Hepatic stellate cell (primary cell): ENCODE measurements at places on chromosomes 16 and 17.

- no peak for DNase-seq
These were observed 8.7 kb downstream of the CYBC1 start for GRCh38 chr17:82441691-82442487.

- DNase-seq, result no peak
These were observed 97.9 kb upstream of the ZNF750 start for GRCh38 chr17:82937411-82938371.

DNA sequence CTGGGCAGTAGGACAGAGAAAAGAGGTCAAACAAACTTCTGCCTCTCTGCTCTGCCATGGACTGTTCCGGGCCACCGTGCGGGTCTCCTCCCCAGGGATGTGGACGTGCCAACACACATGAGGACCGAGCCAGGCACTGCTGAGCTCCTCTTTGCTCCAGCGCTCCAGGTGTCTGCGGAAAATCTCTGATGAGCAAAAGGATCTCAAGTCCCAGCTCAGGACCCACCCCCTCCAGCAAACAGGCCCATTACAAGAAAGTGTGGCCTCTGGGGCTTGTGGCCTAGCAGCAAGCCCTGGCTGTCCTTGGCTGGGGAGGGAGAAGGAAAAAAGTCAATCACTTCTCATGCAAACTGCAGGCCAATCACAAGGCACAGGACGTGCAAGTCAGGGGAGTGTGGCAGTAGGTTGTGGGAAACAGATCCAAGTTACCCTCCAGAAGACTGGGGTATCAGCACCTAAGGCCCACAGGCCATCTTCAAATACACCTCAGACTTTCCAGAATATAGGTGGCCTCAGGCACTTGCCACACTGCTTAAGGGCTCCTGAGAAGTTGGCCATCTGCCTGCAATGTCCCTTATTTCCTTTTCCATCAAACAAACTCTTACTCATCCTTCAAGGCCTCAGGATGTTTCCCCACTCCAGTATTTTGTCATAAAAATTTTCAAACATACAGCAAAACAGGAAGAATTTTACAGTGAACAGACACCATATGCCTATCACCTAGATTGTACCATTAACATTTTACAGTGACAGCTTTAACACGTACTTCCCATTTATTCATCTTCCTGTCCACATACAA lies 36.0 kb upstream of the SREBF1 start:
- no peak for DNase-seq

- DNase-seq, result no peak
These were observed 6.2 kb upstream of the SPNS3 start for GRCh38 chr17:4427505-4427904.

- DNase-seq, result no peak
These were observed 45.1 kb downstream of the NOG start for GRCh38 chr17:56638591-56639051.

GRCh38 chr16:55622930-55623561 lies 32.7 kb upstream of the SLC6A2 start:
- no peak for DNase-seq

GRCh38 chr16:54326266-54326662 lies 39.7 kb upstream of the IRX3 start:
- DNase-seq, result no peak

GRCh38 chr16:75945916-75946457 lies 219.7 kb upstream of the CPHXL start:
- no peak for DNase-seq

- no peak for DNase-seq
These were observed 310.6 kb downstream of the SEC14L1 start for GRCh38 chr17:77451245-77451893.

GRCh38 chr17:68733241-68734176 lies 132.3 kb upstream of the FAM20A start:
- DNase-seq, result no peak

GRCh38 chr17:68532826-68533225 lies 20.6 kb downstream of the PRKAR1A start:
- no peak for DNase-seq

DNA sequence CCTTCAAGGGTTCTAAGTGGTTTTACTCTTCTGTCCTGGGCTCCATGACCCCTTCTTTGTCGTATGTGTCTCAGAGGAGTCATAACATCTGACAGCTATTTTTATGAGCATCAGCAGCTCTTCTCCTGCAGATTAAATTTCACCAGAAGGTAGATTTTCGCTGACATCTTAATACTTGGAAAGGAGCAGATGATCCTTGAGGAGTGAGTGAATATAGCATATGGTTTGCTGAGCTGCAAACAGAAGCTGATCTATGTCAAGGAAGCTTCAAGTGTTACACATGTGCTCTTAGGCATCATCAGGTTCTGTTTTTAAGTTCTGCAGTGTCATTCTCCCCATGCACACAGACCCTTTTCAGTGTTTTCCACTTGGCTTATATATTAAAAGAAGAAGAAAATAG lies 49.2 kb upstream of the MYH2 start:
- DNase-seq, result no peak
